ENCODE measurements at places on chromosomes 5 and 9.

- no peak for DNase-seq
Observed at GRCh38 chr5:149149942-149150341, 8.6 kb downstream of the ABLIM3 start.

DNA sequence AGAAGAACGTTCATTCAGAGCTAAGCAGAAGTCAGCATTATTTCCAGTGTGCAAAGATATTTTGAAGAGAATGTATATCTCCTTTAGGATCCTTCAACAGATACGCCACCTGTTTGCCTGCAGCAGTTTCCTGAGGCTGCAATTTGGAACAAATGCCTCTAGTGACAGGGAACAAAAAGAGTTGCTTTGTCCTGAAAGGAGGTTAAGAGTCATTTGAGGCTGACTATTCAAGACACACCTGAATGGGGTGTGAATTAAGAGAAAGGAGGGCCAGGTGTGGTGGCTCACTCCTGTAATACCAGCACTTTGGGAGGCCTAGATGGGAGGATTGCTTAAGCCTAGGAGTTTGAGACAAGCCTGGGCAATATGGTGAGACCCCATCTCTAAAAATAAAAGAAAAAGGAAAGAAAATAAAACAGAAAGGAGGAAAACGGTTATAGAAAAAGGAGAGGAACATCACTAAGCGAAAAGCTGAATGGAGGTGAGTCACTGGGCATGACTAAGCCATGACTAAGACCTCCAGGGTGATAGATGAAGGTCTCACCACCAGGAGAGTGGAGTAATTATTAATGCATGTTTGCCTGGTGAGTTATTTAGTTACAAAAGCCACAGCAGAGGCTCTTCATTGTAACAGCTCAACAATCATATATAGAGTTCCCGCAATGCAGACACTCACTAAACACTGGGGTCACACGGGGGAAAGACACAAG is 255.2 kb upstream of the TNC start:
- DNase-seq: no peak

DNA sequence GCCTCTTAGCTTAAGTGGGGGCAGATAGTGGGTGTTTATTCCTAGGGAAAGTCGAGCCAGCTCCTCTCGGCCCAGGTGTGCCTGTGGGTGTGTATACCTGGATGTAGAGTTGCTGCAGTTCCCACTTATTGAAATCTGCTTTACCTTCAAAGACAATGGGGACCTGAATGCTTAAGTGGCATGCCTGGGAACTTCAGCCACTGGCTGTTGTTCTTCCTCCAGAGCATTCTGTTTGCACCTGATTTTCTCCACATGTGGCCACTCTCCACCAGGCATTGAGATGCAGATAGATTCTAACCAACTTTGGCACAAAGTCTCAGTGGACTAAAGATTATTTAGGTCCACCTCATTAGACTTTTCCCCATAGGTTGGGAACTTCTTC is 186.8 kb downstream of the ZNF462 start:
- no peak for DNase-seq

GRCh38 chr5:62828742-62829603 is 250.4 kb downstream of the LRRC70 start:
- peak; percentile 2 for DNase-seq

GRCh38 chr5:147966829-147967228 is 60.5 kb upstream of the C5orf46 start:
- DNase-seq: no peak

DNA sequence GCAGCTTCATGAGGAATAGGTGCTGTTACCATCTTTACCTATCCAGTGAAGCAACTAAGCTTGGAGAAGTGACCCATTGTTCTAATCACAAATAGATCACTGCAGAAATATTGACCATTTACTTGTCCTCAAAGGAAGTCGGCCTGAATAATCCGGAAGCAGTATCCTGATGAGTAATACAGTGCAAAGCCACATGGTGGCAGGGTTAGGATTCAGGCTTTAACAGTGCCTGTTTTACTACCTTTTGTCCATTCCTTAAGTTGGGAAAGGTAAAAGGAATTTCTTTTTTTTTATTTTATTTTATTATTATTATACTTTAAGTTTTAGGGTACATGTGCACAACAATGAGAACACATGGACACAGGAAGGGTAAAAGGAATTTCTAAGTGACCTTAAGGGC is 336.3 kb downstream of the KDM4C start:
- peak; percentile 48 for DNase-seq

DNA sequence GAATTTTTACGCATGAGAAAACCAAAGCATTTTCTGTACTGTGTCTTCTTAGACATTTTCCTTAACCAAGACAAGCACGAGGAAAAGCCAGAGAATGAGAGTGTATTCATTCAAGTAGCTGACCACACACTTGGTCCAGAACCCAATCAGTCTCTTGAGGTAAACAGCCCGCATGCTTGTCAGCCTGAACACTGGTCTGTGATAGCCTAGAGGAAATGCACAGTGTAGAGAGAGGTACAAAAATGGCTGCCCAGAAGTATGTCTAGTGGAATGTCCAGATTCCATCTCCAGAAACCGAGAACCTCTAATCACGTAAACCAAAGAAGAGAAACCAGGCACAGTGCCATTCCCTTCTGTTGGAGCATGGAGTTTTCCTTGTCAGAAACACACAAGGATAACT is 80.0 kb upstream of the SNX2 start:
- DNase-seq: no peak

DNA sequence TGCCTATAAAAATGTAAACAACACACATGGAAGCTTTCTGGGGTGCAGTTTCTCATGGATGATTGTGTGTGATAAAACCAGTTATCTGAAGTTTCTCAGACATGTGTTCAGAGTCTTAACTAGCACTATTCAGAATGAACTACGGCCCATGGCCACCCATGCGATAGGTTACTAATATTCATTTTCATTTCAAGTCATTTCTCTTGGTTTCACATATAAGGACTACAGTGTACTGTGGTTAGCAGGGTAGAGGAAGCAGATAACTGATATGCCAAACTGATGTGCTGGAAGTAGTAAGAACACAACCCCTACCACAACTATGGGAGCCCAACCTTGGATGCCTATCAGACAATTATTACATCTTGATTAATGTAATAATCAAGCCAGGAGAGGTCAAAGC is 372.1 kb downstream of the DTWD2 start:
- DNase-seq: no peak

GRCh38 chr9:28264368-28264767 is 691.1 kb upstream of the C9orf72 start:
- no peak for DNase-seq

Measured in neural progenitor cell (in vitro differentiated cells).